ENCODE measurements at places on chromosomes 2 and 18.
A peak's percentile ranks its signal among the peaks of the same experiment; 100 is the strongest.

DNA sequence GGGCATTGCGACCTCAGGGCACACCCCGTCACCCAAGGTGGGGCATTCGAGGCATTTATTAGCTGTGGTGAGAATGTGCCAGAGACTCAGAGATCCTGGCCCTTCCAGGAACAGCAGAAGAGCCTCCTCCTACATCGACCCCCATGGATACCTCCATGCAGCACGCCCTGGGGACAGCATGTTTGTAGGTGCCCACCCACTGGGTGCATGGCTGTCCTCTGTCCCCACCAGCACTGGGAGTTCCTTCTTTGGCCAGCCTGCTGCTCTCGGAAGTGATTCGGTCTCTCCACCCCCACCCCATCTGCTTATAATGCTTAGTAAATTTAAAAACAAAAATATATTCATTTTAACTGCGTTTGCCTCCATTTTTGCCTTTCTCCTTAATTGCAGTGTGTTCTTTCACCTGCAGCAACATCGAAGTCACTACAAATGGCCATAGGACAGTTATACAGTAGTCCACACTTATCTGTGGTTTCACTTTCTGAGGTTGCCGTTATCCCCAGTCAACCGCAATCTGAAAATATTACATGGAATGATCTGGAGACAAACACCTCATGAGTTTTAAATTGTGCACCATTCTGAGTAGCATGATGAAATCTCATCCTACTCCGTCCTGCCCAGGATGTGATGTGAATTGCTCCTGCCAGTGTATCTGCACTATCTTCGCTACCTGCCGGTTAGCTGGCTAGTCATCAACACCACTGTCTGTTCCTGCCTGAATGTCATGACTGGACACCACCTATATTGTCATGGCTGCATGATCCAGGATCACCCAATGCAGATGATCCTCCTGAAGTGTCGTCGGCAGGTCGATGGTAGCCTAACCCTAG is 29.6 kb upstream of the ZCCHC2 start:
- no peak for DNase-seq

GRCh38 chr2:1521878-1522830 is 108.9 kb downstream of the TPO start:
- DNase-seq, result no peak

GRCh38 chr2:75113231-75113869 is 86.0 kb downstream of the TACR1 start:
- DNase-seq, result peak; percentile 51

DNA sequence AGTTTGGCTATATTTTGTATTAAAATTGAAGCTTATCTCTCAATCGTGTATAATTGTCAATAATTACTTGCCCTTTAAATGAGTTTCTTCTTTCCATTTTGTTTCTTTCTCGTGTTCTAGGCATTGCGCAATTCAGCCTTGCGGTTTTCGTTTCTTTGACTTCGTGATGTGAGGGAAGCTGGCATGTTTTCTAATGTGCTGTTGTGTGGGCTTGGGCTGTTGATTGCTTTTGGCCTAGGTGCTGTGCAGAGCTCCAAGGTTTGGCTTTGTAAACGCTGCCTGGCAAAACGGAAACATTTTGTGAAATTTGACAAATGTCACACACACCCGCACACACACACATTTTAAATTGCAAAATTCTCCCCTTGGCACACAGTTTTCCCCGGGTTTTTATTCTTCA is 242.6 kb upstream of the TCF4 start:
- no peak for DNase-seq

GRCh38 chr2:43073401-43073825 is 153.0 kb downstream of the ZFP36L2 start:
- peak; percentile 91 for DNase-seq

DNA sequence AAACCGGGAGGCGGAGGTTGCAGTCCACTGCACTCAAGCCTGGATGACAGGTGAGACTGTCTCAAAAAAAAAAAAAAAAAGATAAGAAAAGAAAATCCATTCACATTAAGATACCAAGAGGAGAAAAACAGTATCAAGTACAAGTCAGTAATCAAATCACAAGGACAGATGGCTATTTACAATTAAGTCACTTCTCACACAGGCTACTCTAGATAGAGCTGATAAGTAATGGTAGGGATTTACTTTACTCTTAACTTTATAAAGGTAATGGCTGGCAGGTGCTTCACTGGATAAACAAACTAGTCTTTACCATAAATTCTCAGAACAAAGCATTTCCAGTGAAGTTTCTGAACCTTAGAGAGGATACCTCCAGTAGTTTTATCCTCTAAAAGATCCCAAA is 11.5 kb downstream of the SF3B1 start:
- DNase-seq, result no peak

GRCh38 chr18:48713309-48713708 is 174.5 kb downstream of the CTIF start:
- DNase-seq, result peak; percentile 47

GRCh38 chr18:54968807-54969206 is 9.5 kb upstream of the CCDC68 start:
- DNase-seq, result no peak

DNA sequence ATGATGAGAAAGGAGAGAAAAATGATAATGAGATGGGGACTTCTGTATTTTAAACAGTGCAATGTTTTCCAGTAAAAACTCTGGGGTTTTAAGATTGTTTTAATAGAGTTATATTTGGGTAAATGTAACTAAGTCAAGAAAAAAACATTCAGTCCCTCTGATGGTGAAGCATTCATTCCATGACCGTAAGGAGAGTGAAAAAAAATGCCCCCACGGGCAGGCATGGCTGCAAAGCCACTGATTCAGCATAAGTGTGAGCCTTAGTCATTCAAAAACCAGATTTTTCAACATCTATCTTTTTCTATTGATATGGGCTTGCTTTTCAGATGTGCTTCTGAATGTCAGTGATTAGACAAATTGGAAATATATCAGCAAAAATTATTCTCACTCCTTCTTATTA is 957.8 kb downstream of the SLC4A3 start:
- no peak for DNase-seq

- DNase-seq, result peak; percentile 9
Observed at GRCh38 chr2:53715568-53715967, 52.0 kb upstream of the CHAC2 start.

DNA sequence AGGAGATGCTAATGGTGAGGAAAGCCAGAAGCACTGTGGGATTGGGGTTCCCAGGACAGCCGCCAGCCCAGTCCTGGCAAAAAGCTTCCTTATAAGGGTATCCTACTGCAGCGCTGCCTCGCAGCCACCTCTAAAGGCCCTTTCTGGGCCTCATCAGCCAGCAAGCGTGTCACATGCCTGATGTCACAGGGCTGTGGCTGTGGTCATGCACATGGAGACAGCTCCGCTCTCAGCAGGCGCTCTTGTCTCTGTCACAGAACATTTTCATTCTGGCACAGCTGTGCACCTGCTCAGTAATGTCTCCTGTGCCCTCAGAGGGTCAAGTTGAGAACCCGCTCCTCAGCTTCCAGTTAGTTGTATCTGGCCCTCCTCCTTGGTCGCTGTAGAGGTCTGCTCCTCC is 17.7 kb upstream of the MAL start:
- peak; percentile 23 for DNase-seq

GRCh38 chr2:47503481-47504070 is 100.6 kb downstream of the MSH2 start:
- DNase-seq, result no peak

GRCh38 chr2:144529841-144530240 is 9.9 kb upstream of the ZEB2 start:
- DNase-seq, result no peak

- DNase-seq, result no peak
Observed at GRCh38 chr18:23712445-23712844, 23.2 kb downstream of the LAMA3 start.

All from umbilical cord (tissue), 2 donors.